ENCODE measurements at places on chromosomes 12 and 14.
A peak's percentile ranks its signal among the peaks of the same experiment; 100 is the strongest.

GRCh38 chr12:68904351-68904962 lies 28.5 kb downstream of the CPM start:
- no peak for DNase-seq

DNA sequence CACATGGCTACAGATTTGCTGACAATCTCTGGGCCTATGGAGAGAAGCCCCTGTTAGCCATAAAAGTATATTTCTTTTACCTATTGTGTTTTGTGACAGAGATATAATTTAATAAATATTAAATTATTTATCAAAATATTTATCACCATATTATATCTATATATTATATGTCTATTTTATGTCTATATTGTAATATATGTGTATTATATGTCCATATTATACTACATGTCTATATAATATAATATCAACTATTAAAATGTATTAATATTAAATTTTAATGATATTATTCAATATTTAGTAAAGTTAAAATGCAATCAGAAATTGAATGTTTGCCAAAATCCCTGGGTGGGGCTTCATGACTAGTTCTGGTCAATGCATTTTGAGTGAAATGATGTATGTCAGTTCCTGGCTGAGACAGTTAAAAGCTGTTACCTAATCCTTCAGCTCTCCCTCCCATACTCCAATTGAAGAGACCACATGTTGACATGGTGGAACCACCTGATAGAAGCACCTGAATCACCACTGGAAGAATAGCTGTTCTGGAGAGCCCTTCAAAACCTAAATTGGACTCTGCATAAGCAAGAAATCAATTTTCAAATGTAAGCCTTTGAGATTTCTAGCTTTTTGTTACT lies 357.3 kb upstream of the DDHD1 start:
- no peak for DNase-seq

DNA sequence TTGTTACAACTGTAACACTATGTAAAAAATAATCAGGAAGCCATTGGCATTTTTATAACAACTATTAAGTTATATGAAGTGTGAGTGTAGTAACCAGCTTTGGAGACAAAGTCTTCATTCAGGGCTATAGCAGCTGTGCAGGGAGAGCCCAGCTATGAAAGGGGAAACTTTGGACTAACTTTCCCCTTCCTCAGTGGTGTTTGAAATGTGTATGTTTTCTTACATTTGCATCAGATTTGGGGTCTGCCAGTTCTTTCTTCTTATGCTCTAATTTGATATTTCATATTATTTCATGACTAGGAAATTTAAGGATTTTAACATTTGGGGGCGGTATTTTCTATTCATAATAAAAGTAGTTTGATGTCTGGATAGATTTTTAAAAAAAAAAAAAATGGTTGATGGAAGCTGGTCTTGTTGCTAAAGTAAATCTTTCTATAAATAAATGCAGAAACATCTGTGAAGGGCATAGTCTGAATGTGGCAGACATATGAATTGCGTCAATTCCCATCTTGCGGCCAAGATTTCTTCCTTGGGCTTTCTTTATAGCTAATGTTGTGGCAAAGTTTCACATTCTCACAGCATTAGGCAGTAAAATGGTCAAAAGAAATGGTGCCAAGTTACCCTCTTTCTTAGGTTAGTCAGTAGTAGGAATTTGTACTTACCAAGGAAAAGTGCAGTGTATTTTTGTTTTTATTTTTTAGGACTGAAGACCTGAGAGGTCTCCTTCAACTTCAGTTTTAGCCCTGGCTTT lies 35.6 kb downstream of the RASSF8 start:
- peak; percentile 70 for DNase-seq

GRCh38 chr12:72082986-72083820 lies 144.6 kb downstream of the TPH2 start:
- no peak for DNase-seq

DNA sequence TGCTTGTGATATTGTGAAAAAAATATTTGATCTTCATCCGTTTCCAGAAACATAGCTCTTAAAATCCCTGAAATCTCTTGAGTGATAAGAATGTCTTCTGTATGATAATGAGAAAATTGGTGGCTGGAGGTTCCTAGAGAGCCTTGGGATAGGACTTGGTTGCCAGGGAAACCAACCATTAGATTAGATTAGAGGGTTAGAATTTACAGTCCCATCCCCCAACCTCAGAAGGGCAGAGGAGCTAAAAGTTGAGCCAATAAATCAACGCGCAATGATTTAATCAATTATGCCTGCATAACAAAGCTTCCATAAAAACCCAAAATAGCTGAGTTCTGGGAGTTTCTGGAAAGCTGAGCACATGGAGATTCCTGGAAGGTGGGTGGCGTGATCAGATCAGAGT lies 10.6 kb downstream of the SEL1L start:
- DNase-seq: peak; percentile 12

DNA sequence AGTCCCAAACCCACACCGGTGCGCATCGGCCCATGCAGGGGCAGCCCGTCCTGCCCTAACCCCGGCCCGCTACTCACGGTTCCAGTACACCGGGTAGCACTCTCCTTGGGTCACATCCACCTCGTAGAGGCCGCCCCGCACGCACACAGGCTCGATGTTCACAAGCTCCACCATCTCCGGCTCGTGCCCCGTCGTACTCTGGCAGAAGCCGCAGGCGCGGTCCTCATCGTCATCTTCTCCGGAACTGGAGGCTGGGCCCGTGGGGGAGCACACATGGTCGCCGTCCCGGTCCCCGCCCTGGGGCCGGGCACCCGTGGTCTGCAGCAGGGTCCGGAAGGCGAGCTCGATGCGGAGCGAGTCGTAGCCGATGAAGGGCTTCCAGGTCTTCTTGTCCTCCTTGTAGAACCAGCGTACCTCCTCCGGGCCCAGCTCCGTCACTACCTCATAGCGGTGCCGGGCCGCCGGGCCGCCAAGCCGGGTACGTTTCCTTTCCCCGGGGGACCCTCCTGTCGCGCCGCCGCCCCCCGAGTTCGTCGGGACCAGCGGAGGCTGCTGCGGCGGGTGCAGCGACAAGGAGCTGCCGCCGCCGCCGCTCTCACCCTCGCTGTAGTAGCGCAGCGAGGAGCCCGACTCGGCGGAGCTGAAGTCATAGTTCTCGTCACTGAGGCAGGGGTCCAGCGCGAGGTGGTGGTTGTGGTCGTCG lies 788 bp downstream of the DDHD1 start:
- peak; percentile 50 for DNase-seq

DNA sequence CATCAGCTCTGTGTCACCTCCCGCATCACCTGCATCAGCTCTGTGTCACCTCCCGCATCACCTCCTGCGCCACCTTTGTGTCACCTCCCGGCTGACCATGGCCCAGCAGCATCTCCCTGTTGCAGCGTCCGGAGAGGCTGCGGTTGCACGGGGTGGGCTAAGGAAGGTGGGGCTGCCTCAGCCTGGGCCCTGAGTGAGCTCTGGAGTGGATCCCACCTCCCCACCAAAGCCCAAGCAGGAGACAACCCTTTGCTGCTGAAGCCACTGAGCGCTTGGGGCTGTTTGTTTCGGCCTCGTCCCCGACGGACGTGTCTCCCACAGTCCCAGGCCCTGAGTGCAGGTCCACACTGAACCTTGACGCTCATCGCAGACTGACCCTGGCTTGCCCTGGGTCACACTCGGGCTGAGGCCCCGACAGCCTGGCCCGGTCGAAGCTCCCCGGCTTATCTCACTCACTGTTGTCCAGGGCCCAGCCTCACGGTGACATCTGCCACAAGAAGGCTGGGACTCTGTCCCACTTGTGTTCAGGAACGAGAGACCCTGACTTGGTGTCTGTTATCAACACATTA lies 12.2 kb downstream of the TMEM121 start:
- no peak for DNase-seq

DNA sequence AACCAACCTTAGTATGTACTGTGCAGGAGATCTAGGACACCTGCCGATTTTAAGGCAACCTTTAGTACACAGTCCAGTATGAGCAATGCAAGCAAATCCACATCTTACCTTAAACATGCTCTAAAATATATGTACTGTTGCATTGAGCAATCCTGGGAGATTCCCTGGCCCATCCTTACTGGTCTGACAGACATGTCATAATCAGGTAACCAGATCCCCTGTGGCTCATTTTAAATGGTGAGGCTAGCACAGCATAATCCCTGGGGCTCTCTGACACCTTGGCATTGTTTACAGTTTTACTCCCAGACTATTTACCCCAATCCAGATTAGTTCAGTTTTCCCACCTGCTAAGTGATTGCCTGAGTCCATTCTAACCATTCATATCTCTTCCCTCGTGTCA lies 15.1 kb downstream of the BMAL2 start:
- DNase-seq: no peak

GRCh38 chr14:54489318-54489683 lies 521 bp upstream of the GMFB start:
- DNase-seq: no peak

DNA sequence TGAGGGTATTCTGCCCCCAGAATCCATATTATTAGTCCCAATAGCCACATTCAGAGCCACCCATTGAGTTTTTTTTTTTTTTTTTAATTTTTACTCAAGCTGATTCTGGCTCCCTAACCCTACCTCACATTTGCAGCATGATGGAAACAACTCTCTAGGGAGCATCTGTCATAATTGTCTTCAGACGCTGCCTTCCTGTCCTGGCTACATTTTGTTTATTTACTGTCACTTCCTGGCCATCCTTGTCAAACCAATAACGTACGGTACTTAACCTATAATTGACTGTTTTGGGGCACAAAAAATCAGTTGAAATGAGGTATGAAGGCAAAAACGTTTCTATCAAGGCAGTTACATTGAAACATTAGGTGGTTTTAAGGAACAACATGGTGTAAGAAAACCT lies 2.1 kb downstream of the GLIPR1 start:
- no peak for DNase-seq

DNA sequence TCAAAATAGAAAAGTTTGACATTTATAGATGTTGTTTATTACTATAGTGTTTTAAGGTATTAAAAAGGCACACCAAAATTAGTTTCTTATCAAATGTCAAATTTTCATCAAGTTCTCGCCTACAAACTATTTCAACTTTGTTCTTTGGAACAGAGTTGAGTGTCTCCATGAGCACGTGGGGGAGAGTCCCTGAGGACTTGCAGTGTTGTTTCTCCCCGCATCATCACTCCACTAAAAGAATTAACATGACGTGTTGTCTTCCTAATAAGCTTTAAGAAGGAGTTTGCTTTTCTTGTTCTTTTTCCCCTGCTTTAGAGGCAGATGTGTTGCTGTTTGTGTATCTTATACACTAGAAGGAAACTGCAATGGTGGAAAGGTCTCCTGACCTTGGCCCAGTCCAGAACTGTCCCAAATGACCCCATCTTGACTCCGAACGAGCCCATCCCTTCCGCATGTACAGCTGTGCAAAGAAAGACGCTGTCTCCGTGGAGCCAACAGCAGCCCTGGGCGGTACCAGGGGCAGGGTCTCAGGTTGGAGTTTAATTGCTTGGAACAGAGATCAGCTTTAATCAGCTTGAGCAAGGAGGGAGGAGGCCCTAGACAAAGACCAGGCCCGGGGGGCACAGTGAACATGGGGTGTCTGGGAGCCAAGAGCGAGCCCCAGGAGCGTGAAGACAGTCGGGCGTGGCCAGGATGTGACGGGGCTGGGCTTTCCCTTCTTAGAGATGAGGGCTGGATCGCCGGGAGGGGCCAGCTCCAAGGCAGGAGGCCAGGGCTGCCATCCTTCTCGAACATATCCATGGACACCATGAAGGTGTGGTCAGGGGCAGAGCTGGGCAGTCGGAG lies 215.4 kb upstream of the RTL1 start:
- peak; percentile 79 for DNase-seq

- no peak for DNase-seq
These were observed 10.7 kb downstream of the PRH1 start for GRCh38 chr12:10873378-10873777.

DNA sequence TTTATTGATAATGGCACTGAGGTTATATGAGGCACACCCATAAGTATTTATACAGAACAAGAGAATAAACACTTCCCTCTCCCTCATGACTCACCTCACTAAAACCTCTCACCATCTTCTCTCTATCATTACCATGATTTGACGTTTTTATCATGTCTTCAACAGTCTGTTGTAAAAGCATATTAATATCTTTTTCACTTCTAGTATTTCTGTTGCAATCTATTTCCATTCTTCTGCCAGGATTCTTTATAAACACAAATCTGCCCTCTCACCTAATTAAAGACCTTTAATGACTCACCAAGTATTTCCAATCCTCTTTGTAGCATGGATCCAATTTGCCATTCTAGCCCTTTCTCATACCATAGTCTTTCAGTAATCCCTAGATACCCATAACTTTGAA lies 527.7 kb downstream of the SLC16A7 start:
- no peak for DNase-seq

Measured in umbilical cord (tissue), 2 donors.